GM12891 (cell line): ENCODE measurements at places on chromosomes 5 and 9.

GRCh38 chr9:136950656-136951276 is 1.3 kb upstream of the LCN12 start:
- no peak for DNase-seq

DNA sequence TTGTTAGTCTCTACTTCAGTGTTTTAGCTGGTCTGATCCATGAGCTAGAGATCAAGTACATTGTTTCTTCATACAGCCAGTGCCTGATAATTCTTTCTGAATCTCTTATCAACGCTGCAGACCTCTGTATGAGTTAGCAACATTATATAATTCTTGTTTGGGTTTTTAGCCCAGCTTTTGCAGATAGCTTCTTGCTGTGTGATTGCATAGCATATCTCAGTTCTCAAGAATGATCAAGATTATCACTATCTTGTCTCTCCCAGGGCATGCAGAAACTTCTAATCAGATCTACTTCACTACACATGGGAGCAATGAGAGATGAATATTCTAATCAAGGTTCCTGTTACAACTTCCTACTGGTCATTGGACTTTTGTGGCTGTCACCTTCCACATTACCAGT is 158.3 kb downstream of the FAM174A start:
- DNase-seq = no peak

DNA sequence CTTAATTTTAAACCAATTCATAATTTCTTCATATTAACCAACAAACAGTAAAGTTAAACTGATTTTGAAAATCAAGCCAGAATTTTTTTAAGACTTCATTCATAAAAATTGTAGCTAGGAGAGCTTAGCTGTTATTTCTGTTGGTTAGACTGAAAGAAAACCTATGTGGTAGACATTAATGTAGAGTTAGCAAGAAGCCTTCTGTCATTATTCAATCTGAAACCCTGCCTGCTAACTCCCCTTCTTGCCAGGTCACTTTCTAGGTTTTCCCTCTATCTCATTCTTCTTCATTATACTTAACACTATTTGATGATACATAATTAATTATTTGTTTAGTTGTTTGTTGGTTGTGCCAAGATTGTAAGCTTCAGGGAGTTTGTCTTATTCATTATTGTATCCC is 304.3 kb upstream of the MEF2C start:
- no peak for DNase-seq

DNA sequence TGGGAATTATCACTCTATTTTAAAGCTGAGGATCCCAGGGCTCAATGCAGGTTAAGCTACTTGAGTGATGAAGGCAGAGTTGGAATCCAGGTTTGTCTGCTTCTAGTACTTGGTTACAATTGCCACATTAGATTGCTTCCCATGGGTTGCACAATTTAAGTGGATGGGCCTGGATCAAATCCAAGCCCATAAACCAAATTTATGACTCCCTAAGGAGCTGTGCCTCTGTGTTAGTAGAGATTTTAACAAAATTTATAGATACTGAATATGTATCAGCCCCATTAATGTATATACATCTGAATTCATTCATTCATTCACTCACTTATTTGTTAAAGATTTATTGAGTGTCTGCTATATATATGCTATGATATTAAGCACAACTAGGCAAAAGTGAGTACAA is 332.3 kb upstream of the KLF9 start:
- no peak for DNase-seq

GRCh38 chr9:99513441-99514112 is 291.5 kb downstream of the SEC61B start:
- no peak for DNase-seq

DNA sequence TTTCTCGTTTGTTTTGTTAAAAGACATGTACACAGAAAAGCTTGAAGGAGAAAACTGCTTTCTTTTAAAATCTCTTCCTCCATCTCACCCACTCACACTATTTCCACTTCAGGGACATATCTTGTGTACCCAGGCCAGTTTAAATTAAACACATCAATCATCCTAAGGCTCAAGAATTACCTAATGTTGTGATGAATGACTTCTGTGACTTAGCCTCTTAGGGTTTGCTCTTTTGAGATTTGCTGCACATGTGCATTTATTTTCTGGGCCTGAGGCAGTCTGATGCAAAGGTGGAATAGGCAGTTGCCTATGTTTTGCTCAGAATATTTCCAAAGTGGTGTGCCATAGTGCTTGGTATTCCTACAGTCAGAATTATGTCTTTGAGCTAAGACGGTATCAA is 439.9 kb upstream of the CHD1 start:
- no peak for DNase-seq

- DNase-seq = no peak
These were observed 113.0 kb downstream of the DENND1A start for GRCh38 chr9:123816817-123817472.

DNA sequence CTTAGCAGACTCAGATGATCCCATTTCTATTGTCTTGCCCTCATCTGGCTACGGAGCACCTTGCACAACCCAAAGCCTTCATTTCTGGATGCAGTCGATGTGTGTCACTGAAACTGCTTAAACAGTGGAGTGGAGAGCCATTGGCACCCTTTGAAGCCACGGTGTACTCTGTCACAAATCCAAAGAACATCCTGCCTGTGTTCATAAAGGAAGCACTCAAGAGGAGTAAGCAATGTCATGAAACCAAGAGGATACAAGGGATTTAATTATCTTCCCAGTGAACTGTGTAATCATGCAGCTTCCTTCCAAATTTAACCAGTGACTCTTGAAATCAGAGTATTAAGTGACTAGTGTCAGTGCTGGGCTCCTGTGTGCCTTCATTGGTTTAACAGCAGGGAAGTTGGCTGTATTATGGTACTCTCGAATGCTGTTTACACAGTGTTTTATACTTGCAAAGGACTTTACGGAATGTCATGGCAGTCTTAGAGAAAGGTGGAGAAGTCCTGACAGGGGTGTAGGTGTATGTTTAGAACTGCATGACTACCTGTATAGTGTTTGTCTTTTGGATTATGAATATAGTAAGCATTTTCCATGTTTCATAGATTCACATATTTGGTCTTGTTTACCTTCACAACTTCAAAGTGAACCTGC is 41.9 kb downstream of the CD180 start:
- no peak for DNase-seq

GRCh38 chr5:153777681-153778581 is 260.8 kb downstream of the FAM114A2 start:
- DNase-seq = no peak

GRCh38 chr9:5478206-5478605 is 27.9 kb downstream of the CD274 start:
- no peak for DNase-seq

- DNase-seq = no peak
These were observed 88.5 kb downstream of the ALDH1A1 start for GRCh38 chr9:72864327-72864726.

GRCh38 chr5:149959406-149960236 is 937 bp upstream of the SLC26A2 start:
- peak; percentile 35 for DNase-seq

DNA sequence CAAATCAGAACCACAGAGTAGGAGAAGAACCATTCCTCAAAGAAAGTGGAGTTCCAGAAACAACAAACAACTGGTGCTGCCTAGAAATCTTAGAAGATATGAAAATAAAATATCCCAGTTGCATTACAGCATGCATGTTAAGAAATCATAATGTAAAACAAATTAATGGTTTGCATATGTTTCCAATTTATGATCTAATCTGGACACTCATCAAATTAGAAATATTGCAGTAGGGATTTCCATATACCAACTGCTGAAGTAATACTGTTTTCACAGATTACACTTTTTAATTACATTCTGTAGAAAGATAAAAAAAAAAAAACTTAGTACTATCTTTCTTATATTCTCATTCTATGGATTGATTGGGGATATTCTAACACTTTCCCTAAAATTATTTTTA is 1034.6 kb upstream of the C9orf72 start:
- DNase-seq = no peak

GRCh38 chr5:138716456-138716924 is 36.7 kb upstream of the CTNNA1 start:
- DNase-seq = no peak

- DNase-seq = no peak
These were observed 315.2 kb downstream of the ARHGAP26 start for GRCh38 chr5:143085319-143085917.

GRCh38 chr5:28012538-28012937 is 974.2 kb upstream of the CDH9 start:
- DNase-seq = no peak

GRCh38 chr5:104418056-104418455 is 855.5 kb upstream of the NUDT12 start:
- DNase-seq = no peak

DNA sequence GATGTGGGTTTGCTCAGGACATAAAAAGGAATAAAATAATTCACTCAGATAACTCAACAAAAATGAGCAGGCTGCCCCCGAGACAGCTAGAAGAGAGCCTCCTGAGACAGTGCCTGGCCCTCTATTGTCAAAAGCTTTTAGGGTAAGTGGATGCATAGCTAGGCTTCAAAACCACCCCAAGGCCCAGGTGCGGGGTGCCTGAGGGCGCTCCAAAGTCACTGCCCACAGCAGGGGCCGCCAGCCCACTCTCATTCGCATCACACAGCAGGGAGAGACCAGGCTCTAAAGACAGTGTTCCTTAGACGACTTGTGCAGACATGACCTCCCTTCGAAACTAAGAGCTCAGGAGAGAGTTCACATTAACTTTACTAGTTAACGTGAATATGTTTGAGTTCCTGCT is 271.5 kb downstream of the FSTL4 start:
- DNase-seq = no peak

DNA sequence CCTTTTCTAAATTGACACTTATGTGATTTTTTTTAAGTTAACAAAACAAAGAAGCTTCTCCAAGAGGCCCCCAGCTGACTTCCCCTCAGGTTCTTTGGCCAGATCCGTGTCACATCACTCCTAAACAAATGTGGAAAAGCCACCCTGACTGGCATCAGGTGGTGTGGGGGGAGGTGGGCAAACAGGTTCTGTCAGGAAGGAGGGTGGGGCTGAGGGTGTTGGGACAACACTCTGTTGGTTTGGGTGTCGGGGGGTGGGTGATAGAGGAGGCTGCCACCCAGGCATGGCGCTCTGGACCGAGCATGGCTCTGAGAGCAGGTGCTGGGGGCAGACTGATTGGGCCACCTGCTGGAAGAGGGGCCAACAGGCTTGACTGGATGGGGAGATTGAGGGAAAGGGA is 210.9 kb downstream of the HSPA4 start:
- DNase-seq = no peak

- DNase-seq = no peak
These were observed 25.7 kb downstream of the SYK start for GRCh38 chr9:90827181-90827871.

- no peak for DNase-seq
These were observed 129.6 kb upstream of the CNTLN start for GRCh38 chr9:17005056-17005823.

DNA sequence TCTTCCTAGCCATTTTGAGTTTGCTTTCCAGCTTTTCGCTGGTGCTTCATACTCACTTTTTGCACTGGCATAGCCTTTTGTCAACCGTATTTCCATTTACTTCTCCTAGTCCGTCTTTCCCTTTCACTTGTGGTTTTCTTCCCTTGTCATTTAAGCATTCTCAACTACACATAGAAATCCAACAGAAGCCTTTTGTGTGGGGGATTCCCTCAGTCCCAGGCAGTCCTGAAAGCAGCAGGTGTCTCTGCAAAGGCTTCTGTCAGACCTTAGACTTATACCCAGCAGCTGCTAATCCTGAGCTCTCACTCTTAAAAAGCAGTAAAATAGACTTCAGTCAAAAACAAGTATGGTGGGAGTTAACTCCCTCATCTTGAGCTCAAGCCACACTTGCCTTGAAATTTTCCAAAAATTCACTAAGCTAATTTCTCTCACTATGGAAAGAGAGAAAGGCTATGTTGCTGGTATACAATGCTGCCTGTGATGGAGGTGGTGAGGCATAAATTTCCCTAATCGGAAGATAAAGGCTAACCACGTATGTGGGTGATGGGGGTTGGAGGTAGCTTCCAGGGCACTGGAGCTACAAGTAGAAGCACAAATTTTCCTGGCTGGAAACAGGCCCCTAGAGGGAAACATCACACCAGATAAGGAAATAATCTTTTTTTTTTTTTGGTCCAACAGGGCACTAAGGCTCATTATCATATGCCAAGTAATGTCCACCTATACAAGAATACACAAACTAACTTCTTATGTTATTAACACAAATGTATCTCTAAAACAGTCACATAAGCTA is 34.8 kb upstream of the IFNK start:
- peak; percentile 24 for DNase-seq

DNA sequence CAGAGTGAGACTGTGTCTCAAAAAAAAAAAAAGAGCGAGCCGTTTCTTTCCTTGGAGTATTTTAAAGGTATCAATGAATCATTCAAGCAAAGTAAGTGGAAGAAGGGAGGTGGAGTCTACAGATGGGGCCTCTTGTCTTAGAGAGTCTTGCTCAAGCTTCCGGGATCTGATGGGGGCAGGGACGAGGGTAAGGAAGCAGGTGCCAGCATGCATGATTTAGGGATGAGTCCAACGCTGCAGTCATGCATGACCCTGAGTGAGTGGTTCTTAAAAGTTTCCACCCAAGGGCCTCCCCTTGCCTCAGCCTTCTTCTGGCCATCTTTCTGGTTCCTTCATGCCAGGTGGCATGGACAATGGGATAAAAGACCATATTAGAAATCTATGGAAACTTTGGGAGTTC is 79.6 kb downstream of the MYO10 start:
- DNase-seq = no peak

DNA sequence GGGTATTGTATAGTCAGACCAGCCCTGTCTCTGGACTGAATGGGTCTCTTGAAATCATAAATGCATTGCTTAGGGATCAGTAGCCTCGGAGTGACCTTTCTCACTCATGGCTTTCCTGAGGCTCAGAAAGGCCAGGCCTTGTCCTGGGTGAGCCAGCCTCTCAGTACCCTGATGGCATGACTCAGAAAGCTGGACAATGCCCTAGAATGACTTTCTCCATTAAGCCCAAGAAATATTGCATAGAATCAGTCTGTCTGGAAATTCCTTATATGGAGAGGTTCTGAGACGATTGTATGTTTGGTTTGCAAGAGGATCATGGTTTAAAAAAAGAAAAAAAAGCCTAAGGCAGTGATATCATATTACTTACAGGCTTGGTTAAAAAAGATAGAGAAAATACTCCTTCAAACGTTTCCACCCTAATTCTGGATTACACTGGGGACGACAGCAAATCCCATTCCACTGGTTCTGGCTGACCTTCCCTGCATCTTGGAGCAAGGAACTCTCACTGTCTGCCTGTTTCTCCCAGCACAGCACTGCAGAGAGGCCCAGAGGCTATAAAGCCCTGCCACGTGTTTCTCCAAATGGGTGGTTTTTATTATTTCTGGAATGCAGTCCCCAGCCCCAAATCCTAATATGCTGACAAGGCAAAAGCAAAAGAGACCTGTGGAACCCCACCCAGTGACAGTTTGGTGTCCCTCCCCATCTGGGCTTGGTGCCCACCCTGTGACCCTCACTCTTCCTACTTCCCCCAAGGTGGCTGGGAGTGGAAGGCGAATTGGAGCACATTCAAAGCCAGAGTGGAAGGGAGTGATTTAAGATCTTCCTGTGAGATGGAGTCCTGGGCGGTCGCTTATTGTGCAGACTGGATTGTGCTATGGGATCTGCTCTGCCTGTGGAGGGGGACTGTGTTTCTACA is 34.4 kb downstream of the MAP1B start:
- no peak for DNase-seq

- no peak for DNase-seq
These were observed 12.7 kb downstream of the ADGRV1 start for GRCh38 chr5:90571147-90571773.
